ENCODE measurements at places on chromosomes 16 and 17.
A peak's percentile ranks its signal among the peaks of the same experiment; 100 is the strongest.

DNA sequence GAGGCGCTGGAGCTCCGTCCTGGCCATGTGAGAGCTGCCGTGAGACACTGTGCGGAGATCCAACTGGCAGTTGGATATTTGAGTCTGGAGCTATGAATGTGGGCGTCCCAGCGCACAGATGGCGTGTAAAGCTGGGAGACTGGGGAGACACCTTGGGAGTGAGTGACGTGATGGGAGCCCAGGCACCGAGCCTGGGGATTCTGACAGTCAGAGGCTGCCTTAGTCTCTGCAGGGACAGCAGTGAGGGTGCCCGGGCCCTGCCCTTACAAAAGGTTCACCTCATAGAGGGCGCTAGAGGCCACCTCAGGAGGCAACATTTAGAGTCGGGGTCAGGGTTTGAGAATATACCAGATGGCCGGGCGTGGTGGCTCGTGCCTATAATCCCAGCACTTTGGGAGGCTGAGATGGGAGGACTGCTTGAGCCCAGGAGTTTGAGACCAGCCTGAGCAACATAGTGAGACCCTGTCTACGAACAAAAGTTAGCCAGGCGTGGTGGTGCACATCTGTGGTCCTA, 194.1 kb upstream of the GSE1 start:
- DNase-seq, result no peak

DNA sequence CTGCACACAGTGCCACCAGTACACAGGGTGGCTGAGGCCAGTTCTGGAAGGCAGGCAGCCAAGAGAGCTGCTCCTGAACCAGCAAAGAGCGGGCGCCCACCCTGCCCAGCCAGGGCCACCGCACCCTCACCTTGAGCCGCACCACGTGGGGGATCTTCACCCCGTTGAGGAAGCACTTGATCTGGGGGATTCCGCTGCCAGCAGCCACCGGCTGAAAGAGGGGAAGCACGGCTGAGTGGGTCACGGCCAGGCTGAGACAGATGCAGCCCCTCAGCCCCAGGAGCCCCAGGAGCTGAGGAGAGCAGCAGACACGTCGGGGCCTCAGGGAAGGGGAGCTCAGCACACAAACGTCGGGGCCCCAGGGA, 14.6 kb upstream of the CCDC154 start:
- DNase-seq, result peak; percentile 80

GRCh38 chr16:2019518-2019920, at the start of gene NPW:
TSS of gene NPW (plus strand) at chr16:2019785.
- DNase-seq, result peak; percentile 24

DNA sequence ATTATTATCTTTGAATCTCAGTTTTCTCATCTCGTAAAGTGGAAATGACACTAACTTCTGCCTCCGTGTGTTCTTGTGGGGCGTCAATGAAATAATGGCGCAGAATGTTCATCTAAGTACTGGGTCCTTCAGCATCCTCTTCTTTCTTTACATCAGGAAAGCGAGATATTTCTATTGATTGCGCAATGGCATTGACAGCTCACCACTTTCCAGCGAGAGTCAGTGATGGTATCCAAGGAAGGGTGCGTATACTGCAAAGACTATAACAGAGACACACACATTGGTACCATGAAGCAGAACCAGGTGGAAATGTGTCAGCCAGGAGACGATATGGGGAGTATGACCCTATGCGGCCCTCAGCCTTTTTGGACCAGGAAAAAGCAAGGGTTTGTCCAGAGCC, 162.1 kb downstream of the SHISA9 start:
- DNase-seq, result no peak

- no peak for DNase-seq
These were observed 13.8 kb downstream of the C17orf50 start for GRCh38 chr17:35774499-35774898.

- no peak for DNase-seq
These were observed 98.2 kb downstream of the USP32 start for GRCh38 chr17:60293580-60294335.

- DNase-seq, result no peak
These were observed 80.0 kb upstream of the HNF1B start for GRCh38 chr17:37824534-37825485.

All from CD4-positive, alpha-beta T cell treated with Interleukin-1 beta for 1 hour (primary cell).